ENCODE measurements at places on chromosomes 7 and 10.

GRCh38 chr7:156635529-156636385 lies 4.8 kb upstream of the RNF32 start:
- no peak for DNase-seq

GRCh38 chr7:105677410-105677730 lies 96.1 kb upstream of the EFCAB10 start:
- DNase-seq, result no peak

DNA sequence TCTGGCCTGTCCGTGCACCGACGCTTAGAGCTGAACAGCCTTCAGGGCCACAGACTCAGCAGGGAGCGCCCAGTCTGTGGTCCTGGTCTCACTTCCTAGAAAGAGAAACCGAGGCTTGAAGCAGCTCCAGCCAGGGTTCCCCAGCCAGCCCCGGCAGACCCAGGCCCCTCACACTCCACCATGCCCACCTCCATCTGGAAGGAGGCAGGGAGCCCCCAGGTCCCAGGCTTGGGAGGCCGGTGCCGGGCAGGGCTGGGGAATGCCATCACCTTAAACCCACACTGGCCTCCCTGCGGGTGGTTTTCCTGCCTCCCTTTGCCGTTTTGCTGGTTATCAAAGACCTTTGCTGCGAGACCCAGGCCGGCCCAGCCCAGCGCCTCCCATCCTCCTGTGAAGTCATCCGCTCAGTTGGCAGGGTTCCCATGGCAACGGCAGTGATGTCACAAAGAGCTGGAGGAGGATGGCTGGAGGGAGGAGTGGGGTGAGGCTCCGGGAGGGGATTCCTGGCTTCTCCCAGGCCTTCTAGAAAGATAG lies 24.0 kb downstream of the ELFN1 start:
- DNase-seq, result peak; percentile 77

- no peak for DNase-seq
Observed at GRCh38 chr10:35511647-35512046, 93.5 kb upstream of the GJD4 start.

- peak; percentile 49 for DNase-seq
Observed at GRCh38 chr10:31723106-31723750, 205.4 kb downstream of the ARHGAP12 start.

GRCh38 chr10:51124852-51125251 lies 50.6 kb downstream of the PRKG1 start:
- DNase-seq, result no peak

DNA sequence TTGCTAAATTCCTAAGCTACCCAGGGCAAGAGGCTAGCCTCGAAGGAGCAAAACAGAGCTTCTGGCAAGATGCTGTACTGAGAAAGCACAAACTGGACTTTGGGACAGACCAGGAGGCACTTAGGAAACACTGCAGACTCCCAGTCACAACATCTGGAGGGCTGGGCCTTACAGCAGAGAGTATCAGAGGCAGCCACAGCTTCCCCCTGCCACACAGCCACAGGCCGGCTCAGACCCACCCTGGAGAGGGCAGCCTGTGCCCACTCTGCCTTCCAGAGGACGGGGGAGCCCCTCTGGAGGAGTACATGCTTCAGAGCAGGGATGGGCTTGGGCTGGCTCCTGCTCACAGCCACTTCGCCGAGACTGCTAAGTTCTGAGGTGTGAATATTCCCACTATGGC lies 17.4 kb downstream of the ESYT2 start:
- DNase-seq, result no peak

DNA sequence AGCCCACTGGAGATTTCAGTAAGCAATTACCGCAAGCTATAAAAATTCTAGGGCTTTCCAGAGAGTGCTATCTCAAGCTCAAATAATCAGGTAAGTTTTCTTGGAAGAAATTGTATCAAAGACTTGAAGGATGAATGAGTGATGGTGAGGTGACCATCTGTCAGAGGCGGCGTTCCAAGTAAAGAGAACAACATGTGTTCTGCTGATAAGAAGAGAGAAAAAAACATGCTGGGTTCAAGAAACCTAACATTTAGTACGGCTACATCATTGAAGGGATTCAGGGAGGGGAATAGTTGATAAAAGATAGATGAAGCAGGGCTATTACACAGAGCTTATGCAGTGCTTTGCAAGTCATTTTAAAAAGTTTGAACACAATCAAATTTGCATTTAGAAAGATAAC lies 100.7 kb downstream of the GNAI1 start:
- no peak for DNase-seq

DNA sequence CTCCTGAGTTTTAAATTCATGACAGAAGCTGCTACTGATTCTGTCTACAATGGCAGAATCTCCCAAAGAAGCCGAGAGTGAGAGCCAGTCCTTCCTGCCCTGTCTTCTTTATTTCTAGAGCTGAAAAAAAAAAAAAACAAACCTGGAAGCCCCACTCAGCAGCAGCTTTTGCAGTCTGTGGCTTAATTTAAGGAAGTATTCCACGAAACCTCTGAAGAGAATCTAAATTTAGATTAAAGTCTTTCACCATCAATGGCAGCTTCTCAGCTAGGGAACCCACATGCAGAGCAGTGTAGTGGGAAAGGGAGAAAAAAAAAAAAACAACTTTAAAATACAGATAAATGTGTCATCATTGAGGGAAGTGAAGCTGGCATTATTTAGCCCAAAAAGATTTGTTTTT lies 23.4 kb downstream of the SMURF1 start:
- no peak for DNase-seq

- DNase-seq, result no peak
Observed at GRCh38 chr10:90644165-90644564, 213.7 kb downstream of the HTR7 start.

- peak; percentile 48 for DNase-seq
Observed at GRCh38 chr10:124180947-124181549, 87.7 kb upstream of the CHST15 start.

- no peak for DNase-seq
Observed at GRCh38 chr10:93417266-93417665, 64.9 kb downstream of the MYOF start.

GRCh38 chr7:15015545-15016314 lies 113.2 kb upstream of the DGKB start:
- DNase-seq, result peak; percentile 74

DNA sequence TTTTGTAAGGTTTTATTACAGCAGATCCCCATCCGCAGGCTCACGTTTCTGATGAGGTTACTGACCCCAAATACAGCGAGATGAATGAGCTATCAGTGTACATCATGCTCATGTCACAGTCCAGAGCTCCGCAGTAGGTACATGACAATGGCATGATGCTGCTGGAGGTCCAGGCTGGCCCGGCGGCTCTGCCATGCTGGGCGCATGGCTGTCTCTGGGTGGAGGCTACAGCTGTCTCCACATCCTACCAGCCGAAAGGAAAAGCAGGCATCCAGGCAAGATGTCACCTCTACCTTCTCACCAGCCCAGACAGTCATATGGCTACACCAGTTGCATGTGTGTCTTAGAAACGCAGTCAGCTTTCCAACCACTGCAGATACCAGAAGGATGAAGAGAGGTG lies 90.9 kb upstream of the RNF32 start:
- no peak for DNase-seq

GRCh38 chr7:93948106-93948505 lies 26.6 kb downstream of the GNG11 start:
- peak; percentile 73 for DNase-seq

DNA sequence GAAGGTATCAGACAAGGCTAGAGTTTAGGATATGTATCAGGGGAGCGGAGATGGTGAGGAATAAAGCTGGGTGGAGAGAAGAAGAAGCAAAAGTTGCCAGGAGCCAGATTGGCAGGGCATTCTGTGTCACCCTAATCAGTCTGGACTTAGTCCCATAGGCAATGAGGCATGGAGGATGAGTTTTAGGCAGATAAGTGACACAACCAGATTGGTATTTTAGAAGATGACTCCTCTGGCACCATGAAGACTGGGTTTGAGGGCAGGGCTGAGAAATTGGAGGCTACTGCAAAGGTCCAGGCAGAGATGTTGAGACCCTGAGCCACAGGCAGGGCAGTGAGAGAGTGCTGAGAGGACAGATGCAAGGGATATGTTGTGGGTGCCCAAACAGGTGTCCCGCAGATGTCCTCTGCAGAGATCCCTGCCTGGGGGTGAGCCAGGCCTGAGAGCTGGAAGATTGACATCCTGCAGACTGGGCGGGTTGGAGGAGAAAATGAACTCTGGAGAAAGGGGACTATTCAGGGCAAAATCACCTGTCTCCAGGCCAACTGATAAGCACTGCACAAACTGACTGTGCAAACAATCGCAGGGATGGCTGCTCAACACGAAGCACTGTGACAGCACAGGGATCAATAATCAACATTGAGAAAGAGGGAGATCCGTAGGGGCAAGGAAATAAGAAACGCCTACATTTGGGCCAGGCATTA lies 11.9 kb upstream of the HABP2 start:
- DNase-seq, result no peak

GRCh38 chr7:618539-619367 lies 99.1 kb upstream of the PDGFA start:
- no peak for DNase-seq

DNA sequence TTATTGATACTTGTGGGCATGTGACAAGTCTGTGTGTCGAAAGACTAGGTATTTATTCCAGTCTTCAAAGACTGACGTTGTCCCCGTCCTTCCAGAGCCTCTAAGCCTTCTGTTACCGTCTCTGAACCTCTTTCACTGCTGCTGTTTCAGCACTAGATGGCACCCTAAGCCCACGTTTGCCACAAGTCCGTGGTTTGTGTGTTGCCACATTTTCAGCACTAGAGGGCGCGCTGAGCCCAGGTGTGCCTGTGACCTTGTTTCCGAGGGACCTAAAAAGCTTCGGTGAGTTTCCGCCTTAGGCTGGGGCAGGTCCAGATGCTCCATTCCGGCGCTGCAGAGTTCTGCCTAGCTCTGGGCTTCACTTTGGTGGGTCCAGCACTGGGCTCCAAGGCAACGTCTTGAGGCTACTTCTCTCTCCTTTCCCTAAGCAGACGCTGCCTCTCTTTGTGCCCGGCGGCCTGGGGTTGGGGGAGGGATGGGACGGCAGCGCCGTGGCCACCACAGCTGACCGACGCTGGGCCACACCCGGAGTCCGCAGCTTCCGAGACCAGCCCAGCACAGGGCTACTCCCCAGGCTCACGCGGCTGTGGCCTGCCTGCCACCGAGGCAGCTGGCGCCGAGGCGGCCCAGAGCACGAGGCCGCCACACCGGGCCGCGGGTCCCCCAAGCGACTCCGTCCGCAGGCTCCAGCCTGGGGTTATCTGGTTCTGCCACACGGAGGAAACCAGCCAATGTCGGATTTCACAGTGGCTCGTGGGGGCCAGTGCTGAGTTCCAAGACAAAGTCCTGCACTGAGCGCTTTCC lies 520.2 kb downstream of the REEP3 start:
- DNase-seq, result peak; percentile 74

Measured in fibroblast of skin of right quadriceps (primary cell).